ENCODE measurements at places on chromosomes 4 and X. TPM values are rescaled to one million over a fixed set of nuclear protein-coding genes. Genes with fewer than 3 reads are reported as not detected.

DNA sequence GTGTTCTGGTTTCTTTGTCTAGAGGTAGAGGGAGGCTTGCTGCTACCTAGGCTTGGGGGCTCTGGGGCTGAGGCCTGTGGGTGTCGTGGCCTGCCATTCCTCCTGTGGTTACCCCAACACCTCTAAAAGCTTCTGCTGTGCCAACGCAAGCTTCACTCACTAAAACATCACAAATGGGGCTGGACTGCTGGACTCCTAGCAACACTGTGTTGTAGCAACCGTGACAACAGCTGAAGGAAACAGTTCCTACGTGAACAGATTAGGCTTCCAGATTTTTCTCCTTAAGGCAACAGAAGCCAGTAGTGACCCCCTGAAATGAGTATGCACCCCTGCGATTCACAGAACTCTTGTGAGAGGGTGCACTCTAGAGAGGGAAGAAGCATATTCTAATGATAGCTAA is 138.3 kb upstream of the TEX13D start:
- DNase-seq = peak; percentile 0

DNA sequence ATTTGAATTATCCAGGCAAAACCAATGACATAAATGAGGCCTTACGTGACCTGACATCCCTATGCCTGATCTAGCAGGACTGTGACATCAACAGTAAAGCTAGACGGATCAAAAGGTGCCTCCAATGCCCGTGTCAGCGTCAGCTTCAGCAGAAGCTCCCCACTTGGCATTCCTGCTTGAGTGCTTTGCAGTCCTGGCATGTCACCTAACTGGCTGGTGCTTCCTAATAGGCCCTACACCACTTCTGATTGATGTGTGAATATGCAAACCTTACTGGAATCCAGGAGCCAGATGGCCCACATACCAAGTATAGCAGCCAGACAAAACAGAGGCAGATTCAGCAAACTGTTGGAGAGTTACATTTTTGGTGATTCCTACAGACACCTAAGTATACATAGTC is 224.2 kb downstream of the DMD start:
- DNase-seq = no peak

KLHL13 gene
- total RNA-seq = 0.38 TPM

GRCh38 chrX:56978172-56978571 is 17.2 kb downstream of the SPIN3 start:
- DNase-seq = peak; percentile 47

CLDN34 gene
- total RNA-seq = 0.13 TPM

DNA sequence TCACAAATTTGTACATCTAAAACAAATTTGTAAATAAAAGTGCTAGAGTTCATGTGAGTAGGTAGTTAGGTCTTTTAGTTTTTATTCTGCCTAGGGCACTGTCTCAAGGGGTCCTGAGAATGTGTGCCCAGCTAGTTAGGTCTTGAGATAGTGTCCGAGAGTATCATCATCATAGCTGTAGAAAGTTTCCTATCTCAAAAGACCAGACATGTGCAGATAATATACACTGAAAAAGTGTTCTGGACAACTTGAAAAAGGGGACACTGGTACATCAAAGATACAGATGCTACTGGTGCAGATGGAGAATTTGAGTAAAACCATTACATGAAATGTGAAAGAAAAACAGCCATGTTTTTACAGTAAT is 1.8 kb upstream of the ZCCHC4 start:
- DNase-seq = no peak

DNA sequence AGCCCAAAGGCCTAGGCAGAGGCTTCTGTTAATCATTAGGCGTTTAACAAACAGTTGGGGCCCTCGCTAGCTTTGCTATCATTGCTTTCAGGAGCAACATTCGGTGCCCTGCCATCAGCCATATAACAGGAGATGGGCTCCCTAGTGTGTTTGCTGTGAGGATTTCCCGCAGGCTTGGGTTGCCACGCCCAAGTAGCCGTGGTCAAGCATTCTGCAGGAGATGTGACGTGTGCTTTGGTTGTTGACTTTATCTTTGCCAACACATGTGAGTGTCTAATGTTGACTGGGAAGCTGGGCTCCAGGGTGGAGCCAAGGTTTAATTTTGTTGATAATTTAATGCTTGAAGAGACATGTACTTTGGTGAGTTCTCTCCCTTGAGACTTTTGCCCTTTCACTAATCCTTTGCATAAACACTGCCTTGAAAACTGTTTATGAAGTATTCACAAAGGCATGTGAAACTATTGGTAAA is 184.6 kb upstream of the KIT start:
- DNase-seq = no peak

GRCh38 chrX:15391850-15392249 is 7.6 kb upstream of the VEGFD start:
- DNase-seq = no peak

GRCh38 chr4:177483760-177484159 is 41.5 kb upstream of the AGA start:
- DNase-seq = no peak

- DNase-seq = no peak
These were observed 239.2 kb downstream of the ARHGAP10 start for GRCh38 chr4:147971116-147971515.

ODAM gene
- total RNA-seq = not detected

DNA sequence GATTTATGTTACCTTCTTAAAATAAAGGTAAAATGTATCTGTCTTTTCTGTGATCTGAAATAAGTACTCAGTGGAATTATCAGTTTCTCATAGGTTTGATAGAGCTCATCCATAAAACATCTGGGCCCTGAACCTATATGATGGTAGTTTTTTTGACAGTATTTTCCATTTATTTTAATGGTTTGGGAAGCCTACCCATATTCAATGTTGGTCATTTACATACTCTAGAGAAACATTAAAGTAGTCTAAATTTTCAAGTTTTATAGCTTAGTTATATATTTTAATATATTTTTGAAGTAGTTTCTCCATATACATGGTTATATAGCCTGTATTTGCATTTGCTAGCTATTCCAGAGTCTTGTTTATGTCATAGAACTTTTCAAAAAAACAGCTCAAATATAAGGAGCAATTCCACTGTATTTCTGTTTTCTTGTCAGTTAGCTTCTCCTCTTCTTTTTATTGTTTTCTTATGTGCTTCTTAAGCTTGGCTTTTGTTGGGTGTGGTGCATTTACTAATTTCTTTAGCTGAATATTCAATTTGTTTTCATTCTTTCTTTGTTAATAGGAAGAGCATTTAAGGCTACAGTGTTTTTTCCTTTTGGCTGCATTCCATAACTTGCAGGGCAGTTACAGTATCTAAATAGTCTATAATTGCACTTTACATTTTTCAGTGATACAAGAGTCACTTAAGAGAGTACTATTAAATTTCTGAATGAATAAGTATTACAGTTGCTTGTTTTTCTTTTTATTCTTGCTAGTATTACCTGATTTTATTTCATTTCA is 181.4 kb downstream of the DKK2 start:
- DNase-seq = no peak

USP11 gene
- 52.1 TPM for total RNA-seq

GRCh38 chr4:31803526-31804195 is 1083.5 kb downstream of the PCDH7 start:
- no peak for DNase-seq

Measured in dermis microvascular lymphatic vessel endothelial cell (primary cell).